ENCODE measurements at places on chromosomes 11 and 22. TPM values are rescaled to one million over a fixed set of nuclear protein-coding genes. Genes with fewer than 3 reads are reported as not detected.
A peak's percentile ranks its signal among the peaks of the same experiment; 100 is the strongest.

P4HA3 gene
- 1.7 TPM for total RNA-seq

OSBPL5 gene
- total RNA-seq, result 84.3 TPM

LDLRAD3 gene
- 14.9 TPM for total RNA-seq

STK33 gene
- 13.1 TPM for total RNA-seq

IGHMBP2 gene
- total RNA-seq, result 31.5 TPM

PNPLA3 gene
- 0.75 TPM for total RNA-seq

CALCA gene
- total RNA-seq, result not detected

NTM gene
- 9.9 TPM for total RNA-seq

GRCh38 chr11:94776351-94777321 lies 8.5 kb downstream of the AMOTL1 start:
- no peak for DNase-seq

DNA sequence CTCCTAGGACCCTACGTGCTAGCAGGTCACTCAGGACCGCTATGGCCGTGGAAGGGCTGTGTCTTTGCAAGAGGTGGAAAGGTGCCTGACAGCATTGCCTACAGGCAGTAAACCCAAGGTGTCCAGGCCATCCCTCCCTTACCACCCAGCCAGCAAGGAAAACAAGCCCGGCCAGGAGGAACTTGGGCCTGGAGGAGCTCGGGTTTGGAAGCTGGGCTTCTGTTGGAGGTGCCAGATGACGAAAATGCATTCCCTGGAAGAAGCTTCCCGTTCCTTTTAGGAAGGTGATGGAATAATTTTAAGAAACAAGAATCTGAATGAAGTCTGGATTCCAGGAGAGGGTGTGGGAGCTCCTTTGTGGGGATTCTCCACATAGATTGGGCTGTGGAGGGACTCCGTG lies 23.6 kb downstream of the FBLN1 start:
- DNase-seq, result no peak

DNA sequence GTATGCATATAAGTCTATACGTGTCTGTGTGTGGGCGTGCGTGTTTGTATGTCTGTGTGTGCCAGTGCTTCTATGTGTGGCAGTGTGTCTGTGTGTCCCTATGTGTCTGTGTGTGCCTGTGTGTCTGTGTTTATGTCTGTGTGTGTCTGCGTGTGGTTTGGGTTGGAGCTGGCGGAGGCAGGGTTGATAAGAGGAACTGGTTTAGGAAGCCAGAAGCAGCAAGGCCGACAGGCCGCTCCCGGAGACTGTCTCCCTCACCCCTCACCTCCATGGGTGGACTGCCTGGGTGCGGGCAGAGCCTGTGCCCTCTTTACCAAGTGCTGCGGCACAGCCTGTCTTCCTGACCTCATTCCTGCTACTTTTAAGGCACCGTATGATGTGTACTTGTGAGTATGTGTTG lies 327.1 kb upstream of the B3GAT1 start:
- peak; percentile 57 for DNase-seq

GRCh38 chr22:49760280-49760629 lies 67.4 kb downstream of the BRD1 start:
- DNase-seq, result no peak

GRCh38 chr11:121309688-121310087 lies 17.1 kb downstream of the SC5D start:
- DNase-seq, result no peak

- DNase-seq, result no peak
Measured at GRCh38 chr11:131447277-131447815, 76.9 kb downstream of the NTM start.

- no peak for DNase-seq
Measured at GRCh38 chr22:18056161-18056666, 21.6 kb upstream of the PEX26 start.

DNA sequence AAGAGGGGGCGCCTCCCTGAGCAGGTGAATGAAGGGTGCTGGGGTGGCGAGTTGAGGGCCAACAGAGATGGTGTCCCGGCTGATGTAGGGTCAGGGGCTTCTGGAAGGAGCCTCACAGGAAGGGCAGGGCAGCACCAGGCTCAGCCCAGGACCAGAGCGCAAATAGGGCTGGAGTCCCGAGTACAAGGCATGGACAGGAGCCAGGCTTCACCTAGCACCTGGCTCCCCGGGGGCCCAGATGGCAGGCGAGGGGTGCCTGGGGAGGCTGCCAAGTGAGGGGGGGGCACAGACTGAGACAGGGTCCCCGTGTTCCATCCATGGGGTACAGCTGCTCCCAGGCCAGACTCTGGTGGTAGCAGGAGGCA lies 105.8 kb downstream of the KCNQ1 start:
- DNase-seq, result no peak

- no peak for DNase-seq
Measured at GRCh38 chr22:23272371-23272770, 92.1 kb downstream of the BCR start.

DNA sequence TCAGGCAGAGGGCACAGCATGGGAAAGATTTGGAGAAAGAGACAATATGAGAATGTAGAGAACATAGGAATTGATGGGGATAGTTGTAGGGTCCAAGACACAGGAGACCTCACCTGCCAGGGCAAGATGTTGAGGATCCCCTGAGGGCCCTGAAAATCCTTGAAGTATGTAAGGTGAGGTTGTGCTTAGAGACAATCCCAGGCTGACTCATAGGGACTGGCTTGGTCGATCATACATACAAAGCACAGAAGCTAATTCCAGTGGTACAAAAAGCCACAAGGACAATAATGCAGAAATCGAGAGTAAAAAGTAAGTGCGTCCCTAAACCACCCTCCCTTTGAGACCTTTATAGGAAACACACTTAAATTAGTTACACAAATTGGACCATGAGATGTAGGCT lies 468.2 kb downstream of the MIAT start:
- no peak for DNase-seq

DNA sequence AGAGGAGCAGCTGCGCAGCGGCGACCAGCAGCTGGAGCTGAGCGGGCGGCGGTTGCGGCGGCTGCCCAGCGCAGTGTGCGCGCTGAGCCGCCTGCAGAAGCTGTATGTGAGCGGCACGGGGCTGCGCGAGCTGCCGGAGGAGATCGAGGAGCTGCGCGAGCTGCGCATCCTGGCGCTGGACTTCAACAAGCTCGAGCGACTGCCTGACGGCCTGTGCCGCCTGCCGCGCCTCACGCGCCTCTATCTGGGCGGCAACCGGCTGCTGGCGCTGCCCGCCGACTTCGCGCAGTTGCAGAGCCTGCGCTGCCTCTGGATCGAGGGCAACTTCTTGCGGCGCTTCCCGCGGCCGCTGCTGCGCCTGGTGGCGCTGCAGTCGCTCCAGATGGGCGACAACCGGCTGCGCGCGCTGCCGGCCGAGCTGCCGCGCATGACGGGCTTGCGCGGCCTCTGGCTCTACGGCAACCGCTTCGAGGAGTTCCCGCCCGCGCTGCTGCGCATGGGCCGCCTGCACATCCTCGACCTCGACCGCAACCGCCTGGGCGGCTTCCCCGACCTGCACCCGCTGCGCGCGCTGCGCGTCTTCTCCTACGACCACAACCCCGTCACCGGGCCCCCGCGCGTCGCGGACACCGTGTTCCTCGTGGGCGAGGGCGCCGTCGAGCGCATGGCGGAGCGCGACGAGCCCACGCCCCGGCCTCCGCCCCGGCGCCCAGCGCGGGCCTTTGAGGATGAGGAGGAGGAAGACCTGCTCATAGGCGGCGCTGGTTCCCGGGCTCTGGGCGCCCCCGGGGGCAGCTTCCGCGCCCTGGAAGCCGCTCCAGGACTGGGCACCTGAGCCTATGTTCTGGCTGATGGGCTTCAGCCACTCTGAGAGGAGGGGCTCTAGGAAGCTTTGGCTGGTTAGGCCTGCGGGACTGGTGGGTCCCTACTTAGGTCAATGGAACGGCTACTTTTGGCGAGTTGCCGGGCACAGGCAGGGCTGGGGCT lies 787 bp downstream of the LRRC10B start:
- peak; percentile 53 for DNase-seq
